CD8-positive, alpha-beta memory T cell (primary cell): ENCODE measurements at places on chromosomes 11 and 22.

- DNase-seq = no peak
These were observed at the start of gene SCT for GRCh38 chr11:626475-627307. TSS of gene SCT (minus strand) at chr11:627181. CDS start at chr11:627143, 38 bp downstream.

DNA sequence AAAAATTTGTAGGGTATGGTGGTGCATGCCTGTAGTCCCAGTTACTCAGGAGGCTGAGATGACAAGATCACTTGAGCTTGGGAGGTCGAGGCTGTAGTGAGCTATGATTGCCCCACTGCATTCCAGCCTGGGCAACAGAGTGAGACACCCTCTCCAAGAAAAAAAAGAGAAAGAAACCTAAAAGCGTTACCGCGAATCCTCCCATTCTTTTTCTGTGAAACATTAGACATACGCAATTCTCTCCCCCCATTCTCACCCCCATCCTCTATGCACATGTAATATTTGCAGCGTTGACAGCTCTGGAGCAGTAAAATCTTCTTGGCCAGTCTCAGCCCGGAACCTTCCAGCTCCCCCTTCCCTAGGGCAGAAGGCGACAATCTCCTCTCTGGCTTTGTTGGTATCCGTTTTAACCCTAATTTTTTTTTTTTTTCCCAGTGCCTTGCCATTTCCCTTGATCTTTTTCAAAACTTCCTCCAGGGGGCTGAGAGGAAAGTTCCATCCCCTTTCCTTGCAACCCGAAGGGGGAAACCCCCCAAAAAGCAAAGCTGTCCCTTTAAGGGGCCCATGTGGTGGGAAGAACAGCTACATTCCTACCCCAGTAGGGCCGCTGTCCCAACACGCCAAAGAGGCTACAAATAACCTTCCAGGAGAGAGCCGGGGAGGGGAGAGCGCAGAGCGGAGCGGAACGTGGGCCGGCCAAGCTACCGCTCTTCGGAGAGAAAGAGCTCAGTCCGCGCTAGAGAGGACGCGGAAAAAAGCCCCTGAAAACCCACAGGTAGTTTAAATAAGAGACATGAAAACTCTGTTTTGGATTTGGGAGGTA is 1.9 kb downstream of the LRP4 start:
- no peak for DNase-seq

- DNase-seq = no peak
These were observed 55.1 kb upstream of the SCUBE2 start for GRCh38 chr11:9146477-9146876.

GRCh38 chr11:103602840-103603239 is 433.6 kb upstream of the DDI1 start:
- no peak for DNase-seq

- DNase-seq = no peak
These were observed 52.4 kb downstream of the LARGE2 start for GRCh38 chr11:45974806-45975205.

- DNase-seq = no peak
These were observed 14.2 kb downstream of the INCENP start for GRCh38 chr11:62137881-62138629.

GRCh38 chr11:31782257-31782656 is 28.9 kb downstream of the PAX6 start:
- no peak for DNase-seq

DNA sequence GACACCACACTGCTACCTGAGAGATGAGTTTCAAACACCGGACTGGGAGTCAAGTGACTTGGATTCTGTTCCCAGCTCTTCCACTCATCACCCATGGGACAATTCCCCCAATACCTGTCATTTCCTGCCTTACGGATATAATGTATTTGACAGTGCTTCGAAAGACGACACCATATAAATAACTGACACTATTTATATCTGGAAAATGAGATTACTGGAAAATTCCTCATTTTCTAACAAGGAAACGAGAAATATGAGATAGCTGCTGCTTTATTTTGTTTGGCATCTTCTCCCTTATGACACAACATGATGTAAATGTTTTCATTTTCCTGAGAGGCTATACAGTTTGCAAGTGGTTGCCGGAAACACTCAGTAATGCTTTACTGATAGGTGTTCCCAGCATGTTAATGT is 8.6 kb downstream of the HSCB start:
- no peak for DNase-seq
